ENCODE measurements at places on chromosomes 13 and 19.

- DNase-seq = peak; percentile 8
Measured at GRCh38 chr13:43368003-43368402, 344.6 kb downstream of the DNAJC15 start.

- no peak for DNase-seq
Measured at GRCh38 chr13:103140001-103140671, 73.9 kb upstream of the SLC10A2 start.

DNA sequence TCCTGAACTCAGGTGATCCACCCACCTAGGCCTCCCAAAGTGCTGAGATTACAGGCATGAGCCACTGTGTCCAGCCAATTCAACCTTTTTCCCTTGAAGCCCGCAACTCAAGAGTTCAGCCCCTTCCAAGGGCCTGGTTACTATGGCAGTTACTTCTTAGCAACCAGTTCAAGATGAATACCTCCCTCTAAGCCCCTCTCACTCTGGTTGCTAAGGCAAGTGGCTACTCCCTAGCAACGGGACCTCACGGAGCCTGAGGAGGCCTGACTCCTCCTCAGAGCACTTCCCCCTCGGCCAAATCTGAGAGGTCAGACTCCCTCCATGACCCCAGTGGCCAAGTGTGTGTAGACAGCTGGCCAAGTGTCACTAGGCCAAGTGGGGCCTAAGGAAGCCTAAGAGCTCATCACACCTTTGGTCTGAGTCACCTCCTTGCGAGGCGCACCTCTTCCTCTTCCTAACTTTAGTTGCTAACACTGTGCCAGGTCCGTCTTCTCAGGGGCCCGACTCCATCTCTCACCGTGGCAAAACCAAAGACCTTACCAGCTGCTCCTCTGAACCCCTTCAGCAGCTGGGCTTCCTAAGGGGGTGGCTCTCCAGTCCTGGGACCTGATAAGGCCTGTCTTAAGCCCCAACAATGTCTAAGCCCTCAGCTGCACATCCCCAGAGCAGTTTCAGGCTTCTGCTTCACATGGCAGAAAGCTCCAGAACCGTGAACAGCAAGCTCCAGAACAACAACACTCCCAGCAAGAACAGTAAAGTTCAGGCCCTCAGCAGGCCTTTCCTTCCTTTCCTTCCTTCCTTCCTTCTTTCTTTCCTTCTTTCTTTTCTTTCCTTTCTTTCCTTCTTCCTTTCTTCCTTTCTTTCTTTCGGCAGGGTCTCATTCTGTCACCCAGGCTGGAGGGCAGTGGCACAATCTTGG lies 9.6 kb downstream of the CD37 start:
- no peak for DNase-seq

- DNase-seq = no peak
Measured at GRCh38 chr19:30551271-30551670, 179.1 kb downstream of the ZNF536 start.

DNA sequence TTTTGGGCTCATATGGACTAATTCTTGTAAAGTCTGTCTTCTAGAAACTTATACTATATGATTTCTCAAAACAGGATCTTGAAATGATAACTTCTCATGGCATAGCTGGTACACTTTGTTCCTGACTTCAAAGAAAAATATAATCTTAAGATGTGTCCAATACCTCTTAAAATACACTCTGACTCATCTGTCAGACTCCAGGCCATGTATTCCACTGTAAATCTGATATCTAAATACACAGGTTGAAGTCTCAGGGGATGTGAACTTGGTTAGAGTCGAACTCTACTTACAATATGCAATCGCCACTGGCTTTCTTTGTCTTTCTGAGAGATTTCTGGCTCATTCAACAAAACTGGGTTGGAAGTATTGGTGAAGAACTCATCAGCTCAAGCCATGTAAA lies 99.8 kb downstream of the LACC1 start:
- DNase-seq = no peak

- no peak for DNase-seq
Measured at GRCh38 chr13:69980799-69981198, 126.8 kb upstream of the ATXN8OS start.

Data from AG08395 (cell line).